NCI-H345 (cell line): ENCODE measurements at places on chromosomes 6 and 20.
A peak's percentile ranks its signal among the peaks of the same experiment; 100 is the strongest.

DNA sequence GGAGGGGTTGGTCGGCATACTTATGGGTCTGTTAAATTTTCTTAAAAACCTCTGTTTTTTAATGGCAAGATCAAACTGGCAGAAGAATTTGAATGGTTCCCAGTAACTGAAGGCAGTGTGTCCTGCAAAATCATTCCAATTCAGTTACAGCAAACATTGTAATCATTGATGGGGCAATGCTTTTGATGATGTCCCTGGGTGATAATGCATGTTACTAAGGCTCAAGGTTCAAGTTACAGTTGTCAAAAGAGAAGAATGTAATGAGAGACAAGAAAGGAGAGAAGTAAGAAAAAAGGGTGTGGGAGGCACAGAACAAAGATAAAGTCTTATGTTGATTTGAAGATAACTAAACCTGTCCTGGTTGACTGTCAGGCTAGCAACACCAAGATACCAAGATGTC is 54.9 kb downstream of the CEP162 start:
- no peak for DNase-seq

DNA sequence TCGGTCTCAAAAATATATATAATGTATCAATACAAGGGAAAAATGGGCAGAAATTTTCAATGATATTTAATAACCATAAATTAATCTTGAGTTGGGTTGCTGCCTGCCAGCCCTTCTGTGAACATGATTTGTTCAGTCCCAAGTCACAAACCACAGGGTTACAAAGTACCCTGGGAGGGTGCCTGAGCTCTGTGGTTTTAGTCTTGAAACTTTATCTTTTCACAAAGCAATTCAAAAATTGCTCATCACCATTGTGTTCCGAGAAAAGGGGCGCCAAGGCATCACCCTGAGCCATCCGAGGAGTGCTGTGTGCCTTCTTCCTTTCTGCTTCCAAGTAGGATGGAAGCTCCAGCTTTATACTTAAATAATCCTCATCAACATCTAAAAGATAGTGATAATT is 141.6 kb upstream of the AKAP12 start:
- no peak for DNase-seq

GRCh38 chr6:169320013-169320412 is 66.4 kb upstream of the THBS2 start:
- DNase-seq = no peak

DNA sequence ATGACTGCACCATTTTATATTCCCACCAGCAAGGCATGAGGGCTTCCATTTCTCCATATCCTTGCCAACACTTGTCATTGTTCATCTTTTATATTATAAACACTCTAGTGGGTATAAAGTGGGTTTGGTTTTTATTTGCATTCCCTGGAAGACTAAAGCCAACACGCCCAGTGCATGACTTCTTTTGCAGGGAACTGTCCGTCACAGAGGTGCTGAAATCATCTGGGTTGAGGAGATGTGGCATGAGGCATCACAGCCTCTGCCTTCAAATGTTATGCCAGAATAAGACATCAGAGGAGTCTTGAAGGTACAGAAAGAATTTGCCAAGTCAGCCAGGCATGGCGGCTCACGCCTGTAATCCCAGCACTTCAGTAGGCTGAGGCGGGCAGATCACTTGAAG is 29.9 kb upstream of the FAM210B start:
- DNase-seq = no peak

DNA sequence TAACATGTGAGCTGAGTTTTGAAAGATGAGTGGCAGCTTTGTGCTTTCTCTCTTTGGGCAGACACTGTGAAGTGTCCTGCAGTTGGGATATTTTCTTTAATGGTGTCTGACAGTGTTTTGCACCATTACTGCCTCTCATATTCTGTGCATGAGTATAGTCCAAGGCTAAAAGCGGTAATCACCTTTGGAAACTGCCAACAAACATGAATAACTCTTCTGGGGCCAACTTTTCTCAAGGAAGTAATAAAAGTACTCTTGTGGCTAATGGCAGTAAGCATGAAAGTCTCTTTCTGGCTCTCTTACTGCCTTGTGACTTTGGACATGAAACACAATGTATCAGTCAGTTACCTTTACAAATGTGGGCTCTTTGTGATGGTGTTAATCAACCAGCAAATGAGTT is 91.7 kb upstream of the SOX4 start:
- DNase-seq = no peak

- DNase-seq = no peak
Measured at GRCh38 chr6:32113386-32114352, 4.5 kb upstream of the TNXB start.

DNA sequence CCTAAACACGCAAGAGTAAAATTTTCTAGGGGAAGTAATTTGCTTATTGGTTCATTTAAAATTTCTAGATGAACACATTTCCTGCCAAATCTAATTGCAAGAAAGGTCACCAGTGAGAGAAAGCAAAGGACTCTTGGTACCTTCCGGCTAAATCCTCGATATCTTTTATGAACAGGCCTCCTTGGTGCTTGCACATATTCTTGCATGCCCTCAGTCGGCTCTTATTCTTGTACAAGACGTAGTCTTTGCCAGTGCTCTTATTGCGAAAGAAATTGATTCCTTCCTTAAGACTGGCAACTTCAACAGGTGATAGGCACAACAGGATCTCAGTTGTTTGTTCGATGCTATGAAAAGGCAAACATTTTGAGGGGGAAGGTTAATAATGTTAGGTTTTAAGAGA is 141.7 kb upstream of the CARMIL1 start:
- no peak for DNase-seq

- DNase-seq = no peak
Measured at GRCh38 chr6:16731478-16732051, 29.7 kb downstream of the ATXN1 start.

DNA sequence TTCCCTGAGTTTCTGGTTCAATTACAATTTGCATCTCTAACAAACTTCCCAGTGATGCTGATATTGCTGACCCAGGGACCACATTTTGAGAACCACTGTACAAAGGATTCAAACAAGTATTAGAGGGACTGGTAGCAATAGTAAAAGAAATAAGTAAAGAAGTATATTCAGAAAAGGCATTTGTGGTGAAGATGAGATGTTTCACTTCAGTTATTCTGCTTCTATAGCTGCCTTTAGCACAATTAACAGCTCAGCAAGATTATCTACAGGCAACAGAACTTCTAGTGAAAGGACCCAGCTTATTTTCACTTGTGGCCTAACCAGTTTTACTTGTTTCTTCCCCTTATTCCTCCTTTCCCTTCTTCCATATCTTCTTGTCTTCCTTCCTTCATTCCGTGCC is 149.4 kb downstream of the PHF3 start:
- no peak for DNase-seq

DNA sequence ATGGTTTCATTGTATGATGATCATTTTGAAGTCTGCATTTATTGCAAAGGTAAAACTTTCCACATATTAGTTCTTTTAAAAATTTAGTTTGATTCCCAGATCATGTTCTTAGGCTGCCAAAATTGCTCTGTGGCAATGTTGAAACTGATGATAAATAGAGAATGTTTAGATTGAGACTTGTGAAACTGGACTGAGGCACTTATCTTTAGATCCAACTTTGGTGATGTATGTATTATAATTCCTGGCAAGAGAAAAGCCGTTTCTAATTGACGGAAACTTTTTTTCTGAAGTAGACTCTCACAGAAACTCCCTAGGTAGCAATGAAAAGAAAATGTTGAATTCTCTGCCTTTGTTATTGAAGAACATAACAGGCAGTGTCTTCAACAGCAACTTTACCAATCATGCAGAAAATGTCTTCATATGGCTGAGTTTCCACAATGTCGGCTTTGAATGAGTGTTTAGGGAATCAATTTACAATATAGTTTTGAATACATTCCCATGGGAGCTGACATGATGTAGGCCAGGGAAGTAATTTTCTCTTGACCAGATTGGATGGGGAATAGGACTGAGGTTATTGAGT is 456.2 kb downstream of the CD109 start:
- no peak for DNase-seq

DNA sequence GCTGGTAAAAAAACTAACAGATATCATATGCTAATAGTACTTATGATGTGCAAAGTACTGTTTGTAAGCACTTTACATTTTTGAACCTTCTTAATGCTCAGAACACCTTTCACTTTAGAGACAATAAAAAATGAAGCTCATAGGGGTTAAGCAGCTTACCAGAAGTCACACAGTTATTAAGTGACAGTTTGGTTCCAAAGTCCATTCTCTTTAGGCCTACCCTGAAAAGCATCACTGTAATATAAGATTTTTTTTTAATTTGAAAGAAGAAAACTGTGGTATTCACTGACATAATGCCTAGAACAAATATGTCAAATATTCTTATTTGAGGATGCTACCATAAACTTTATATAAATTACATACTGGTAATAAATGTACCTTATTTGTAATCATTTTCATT is 127.6 kb upstream of the RUNX2 start:
- DNase-seq = no peak

- DNase-seq = no peak
Measured at GRCh38 chr6:57421503-57421902, 104.1 kb downstream of the PRIM2 start.

GRCh38 chr20:25290646-25291431 is 43.0 kb downstream of the PYGB start:
- no peak for DNase-seq

DNA sequence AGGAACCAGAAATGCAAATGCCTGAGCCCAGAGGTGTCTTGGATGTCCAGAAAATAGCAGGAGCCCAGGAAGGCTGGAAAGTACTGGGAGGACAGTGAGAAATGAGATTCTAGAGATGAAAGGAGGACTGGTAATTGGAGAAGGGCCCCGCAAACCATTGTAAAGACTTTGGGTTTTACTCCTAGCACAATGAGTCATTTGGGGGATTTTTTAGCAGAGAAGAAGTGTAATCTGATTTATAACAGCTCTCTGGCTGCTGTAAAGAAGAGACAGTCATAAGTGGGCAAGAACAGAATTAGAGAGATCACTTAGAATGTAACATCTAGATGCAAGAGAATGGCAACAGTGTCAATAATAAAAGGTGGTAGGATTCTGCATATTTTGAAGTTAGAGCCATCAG is 40.2 kb downstream of the SLC35F1 start:
- DNase-seq = no peak

GRCh38 chr20:45959126-45959525 is 12.9 kb downstream of the ZNF335 start:
- DNase-seq = no peak

- no peak for DNase-seq
Measured at GRCh38 chr6:51015394-51015793, 196.7 kb downstream of the TFAP2B start.

DNA sequence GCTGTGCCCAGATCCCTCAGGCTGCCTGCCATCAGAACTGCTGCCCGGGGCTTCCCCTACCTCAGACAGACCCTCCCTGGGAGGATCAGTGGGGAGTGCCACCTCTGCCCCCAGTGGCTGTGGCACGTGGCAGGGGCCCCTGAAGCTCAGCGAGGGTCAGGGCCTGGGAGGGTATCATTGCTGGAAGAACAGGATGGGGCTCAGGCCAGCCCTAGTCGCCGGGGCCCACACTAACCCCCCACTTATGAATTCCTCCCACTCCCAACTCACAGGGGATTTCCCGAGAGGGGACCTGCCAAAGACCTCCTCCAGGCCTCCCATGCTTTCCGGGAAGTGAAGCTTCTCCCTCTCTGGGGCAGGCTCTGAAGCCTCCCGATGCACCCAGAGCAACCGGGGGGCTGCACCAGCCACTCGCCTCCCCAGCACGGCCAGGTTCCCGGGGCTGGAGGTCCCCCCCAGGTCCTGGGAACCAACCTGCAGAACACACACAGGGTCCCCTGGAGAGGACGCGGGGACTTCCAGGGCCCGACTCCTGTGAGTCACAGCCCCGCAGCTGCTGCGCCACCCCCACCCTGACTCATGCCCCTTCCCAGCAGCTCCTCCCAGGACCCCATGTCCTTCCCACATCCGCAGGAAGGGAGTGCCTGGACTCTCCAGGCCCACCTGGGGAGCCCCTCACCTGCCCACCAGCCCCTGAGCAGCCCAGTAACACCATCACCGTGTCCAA is 2.5 kb downstream of the TNFRSF6B start:
- DNase-seq = no peak

DNA sequence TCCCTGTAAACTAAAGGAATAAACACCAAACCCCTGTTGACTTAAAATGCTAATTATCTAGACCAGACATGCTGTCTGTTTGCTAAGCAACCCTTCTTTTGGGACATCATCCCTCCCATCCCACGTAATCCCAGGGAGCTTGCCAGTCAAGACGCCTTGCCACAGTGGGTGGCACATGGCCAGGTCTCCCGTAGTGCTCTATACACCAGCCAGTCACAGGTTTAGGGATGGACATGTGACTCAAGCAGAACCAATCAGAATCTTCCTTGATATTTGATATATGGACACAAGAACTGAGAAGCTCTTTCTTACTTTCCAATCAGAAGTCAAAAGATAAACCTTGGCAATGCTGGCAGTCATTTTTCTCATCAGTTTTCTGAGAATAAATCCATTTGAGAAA is 60.0 kb downstream of the CNKSR3 start:
- DNase-seq = peak; percentile 73

DNA sequence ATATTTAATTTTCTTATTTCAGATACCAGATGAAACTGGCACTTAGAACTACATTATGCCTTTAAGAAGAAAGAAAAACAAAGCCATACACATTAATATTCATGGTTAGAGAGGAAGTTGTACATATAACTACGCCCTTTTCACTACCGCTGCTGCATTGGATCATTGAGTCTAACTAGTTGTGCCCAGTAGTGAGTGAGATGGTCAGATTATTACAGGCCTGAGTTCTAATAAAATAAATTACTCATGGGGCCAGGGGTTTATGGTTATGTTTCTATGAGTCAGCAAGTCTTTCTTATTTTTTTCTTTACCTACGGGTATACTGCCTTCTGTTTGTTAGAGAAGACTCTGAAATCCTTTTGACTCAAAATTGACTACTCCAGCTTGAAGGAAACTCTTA is 11.5 kb downstream of the RIOK1 start:
- DNase-seq = no peak

GRCh38 chr6:62150048-62150663 is 135.9 kb downstream of the KHDRBS2 start:
- peak; percentile 5 for DNase-seq

DNA sequence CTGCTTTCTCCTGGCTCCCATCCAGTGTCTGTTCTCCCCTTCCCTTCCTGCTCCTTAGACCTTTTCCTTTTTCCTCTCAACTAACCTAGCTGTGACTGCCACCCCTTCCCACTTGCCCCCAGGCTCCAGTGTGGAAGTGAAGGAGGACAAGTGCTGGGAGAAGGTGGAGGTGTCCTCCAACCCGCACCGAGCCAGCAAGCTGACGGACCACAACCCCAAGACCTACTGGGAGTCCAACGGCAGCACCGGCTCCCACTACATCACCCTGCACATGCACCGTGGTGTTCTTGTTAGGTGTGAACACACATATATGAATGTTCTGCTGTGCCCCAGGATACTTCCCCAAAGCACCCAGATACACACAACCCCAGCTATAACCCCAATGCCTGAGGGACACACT is 18.5 kb downstream of the CUL9 start:
- no peak for DNase-seq

- no peak for DNase-seq
Measured at GRCh38 chr20:41613321-41613720, 4.9 kb downstream of the CHD6 start.
